ENCODE measurements at places on chromosomes 2 and 18. TPM values are rescaled to one million over a fixed set of nuclear protein-coding genes. Genes with fewer than 3 reads are reported as not detected.

Gene TEKT4
- not detected for total RNA-seq

Gene YES1
- 92.3 TPM for total RNA-seq

Gene WDPCP
- 8.8 TPM for total RNA-seq

Gene TMEM247
- total RNA-seq = not detected

Gene ACADL
- not detected for total RNA-seq

Gene IL1B
- not detected for total RNA-seq

Gene ANKRD29
- total RNA-seq = 2.6 TPM

Gene DTNA
- total RNA-seq = 15.3 TPM

Gene RGPD3
- total RNA-seq = not detected

Gene TLX2
- not detected for total RNA-seq

Gene MROH2A
- total RNA-seq = not detected

Gene ASXL3
- total RNA-seq = 1.7 TPM

Gene CCDC85A
- 16.9 TPM for total RNA-seq

Gene ADAM23
- 38.5 TPM for total RNA-seq

Gene RNF181
- total RNA-seq = 133 TPM

Gene SLC5A7
- total RNA-seq = not detected

Gene ITGA4
- 2.8 TPM for total RNA-seq

Gene HRH4
- not detected for total RNA-seq

Gene RFTN2
- 9.9 TPM for total RNA-seq

Gene MALL
- 114 TPM for total RNA-seq

Gene CHRNG
- total RNA-seq = not detected

Gene GRB14
- total RNA-seq = 2.7 TPM

Gene REG3A
- not detected for total RNA-seq

Gene OXER1
- total RNA-seq = not detected

Gene RNU2-63P
- not detected for total RNA-seq

Gene LIMS4
- total RNA-seq = 35.7 TPM

Gene ANKRD62
- not detected for total RNA-seq

Gene HOXD13
- not detected for total RNA-seq

Gene COLEC11
- total RNA-seq = not detected

Gene PXDN
- 248 TPM for total RNA-seq

Gene CFAP53
- 0.18 TPM for total RNA-seq

Gene G6PC2
- not detected for total RNA-seq

Gene NOSTRIN
- not detected for total RNA-seq

Gene RGPD4
- 0.09 TPM for total RNA-seq

Gene PSTPIP2
- total RNA-seq = 3.4 TPM

Gene PTPRM
- 43.7 TPM for total RNA-seq

Gene RAD51AP2
- not detected for total RNA-seq

Gene TMEM169
- not detected for total RNA-seq

Gene KATNAL2
- total RNA-seq = 1.3 TPM

Gene POTEF
- total RNA-seq = 0.09 TPM

Gene SLC8A1
- 2.1 TPM for total RNA-seq

Gene LRRTM1
- not detected for total RNA-seq

Gene EEF1B2
- 576 TPM for total RNA-seq

Gene SEPTIN10
- total RNA-seq = 105 TPM

Gene FHOD3
- 0.58 TPM for total RNA-seq

Gene CRYGD
- total RNA-seq = not detected

Gene PAX8
- total RNA-seq = 0.22 TPM

Gene GALR1
- total RNA-seq = not detected

Gene FEV
- total RNA-seq = not detected

Gene M1AP
- not detected for total RNA-seq

Gene BOLL
- total RNA-seq = not detected

Gene AKAIN1
- not detected for total RNA-seq

Gene KIF3C
- total RNA-seq = 40.7 TPM

Gene MC4R
- not detected for total RNA-seq

Gene VRK2
- total RNA-seq = 42.0 TPM

Gene MPPE1
- 30.6 TPM for total RNA-seq

Gene MSGN1
- not detected for total RNA-seq

Gene BMPR2
- 113 TPM for total RNA-seq

Gene TMX3
- total RNA-seq = 69.7 TPM
